ENCODE measurements at places on chromosomes 11 and 22.

- no peak for DNase-seq
Observed at GRCh38 chr11:100757646-100758045, 70.6 kb downstream of the ARHGAP42 start.

- DNase-seq: no peak
Observed at GRCh38 chr22:49042877-49043859, 784.5 kb downstream of the BRD1 start.

GRCh38 chr11:134756811-134757540 is 344.9 kb upstream of the B3GAT1 start:
- DNase-seq: no peak

GRCh38 chr22:43634316-43634715 is 177.8 kb downstream of the EFCAB6 start:
- DNase-seq: no peak

DNA sequence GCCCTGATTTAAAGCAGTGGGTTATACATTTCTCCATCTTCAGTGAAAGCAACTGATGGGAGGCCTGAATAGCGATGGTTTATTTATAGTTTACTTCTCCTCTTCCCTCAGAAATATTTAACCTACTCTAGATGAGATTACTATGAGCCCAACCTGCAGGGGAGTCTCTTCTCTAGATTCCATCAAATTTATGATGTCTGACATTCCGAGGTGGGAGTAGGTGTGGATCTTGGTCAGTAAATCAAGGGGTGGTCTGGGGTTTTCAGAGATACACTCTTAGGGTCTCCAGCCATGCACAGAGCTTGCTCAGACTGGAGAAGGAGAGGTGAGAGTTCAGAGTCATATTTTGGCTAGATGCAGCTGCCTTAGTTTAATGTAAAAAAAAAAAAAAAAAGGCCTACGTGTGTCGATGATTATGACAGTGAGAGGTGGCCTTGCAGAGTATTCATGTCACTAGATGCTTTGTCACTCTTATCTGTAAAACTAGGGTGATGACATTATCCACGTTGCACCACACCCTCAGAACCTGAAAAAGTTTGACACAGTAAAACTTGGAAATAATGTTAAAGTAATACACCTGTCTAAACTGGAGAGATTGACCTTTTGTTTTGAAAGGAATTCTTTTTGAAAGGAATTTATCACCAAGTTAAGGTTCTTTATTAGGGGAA is 81.2 kb downstream of the EXT2 start:
- no peak for DNase-seq

DNA sequence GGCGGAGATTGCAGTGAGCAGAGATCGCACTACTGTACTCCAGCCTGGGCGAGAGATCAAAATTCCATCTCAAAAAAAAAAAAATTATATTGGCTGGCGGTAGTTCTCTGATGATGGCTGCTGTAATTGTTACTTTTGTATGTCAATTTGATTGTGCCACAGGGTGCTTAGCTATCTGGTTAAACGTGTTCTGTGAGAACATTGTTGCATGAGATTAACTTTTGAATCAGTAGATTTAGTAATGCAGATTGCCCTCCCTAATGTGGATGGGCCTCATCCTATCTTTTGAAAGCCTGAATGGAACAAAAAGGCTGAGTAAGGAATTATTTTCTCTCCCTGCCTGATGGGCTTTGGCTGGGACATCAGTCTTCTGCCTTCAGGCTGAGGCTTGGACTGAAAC is 654.2 kb downstream of the OPCML start:
- DNase-seq: no peak

DNA sequence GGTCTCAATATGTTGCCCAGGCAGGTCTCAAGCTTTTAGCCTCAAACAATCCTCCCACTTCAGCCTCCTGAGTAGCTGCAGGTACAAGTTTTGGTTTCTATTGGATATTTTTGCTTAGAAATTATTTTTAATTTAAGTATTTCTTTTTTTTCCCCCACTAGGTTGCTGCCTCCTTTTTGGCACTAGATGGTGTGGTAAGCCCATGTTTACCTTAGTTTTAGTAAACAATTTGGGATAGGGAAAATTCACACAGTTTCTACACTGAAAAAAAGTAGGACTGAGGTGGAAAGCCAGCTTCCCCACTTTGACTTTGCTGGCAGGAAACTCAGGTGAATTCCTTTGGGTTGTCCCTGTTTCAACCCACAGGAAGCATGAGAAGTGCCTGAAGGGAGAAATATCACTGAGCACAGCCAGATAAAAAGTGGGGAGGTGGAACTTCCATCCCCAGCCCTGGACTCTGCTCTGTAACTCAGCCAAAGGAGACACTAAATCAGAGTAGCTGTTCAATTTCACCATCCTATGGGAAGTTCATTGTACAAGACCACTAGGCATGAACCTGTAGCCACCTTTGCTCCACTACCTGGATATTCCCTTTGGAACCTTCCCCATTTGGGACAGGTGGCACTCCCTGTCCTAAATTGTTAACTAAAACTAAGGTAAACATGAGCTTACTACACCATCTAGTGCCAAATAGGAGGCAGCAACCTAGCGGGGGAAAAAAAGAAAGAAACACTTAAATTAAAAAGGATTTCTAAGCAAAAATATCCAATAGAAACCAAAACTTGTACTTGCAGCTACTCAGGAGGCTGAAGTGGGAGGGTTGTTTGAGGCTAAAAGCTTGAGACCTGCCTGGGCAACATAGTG is 154.4 kb upstream of the FAT3 start:
- DNase-seq: no peak

DNA sequence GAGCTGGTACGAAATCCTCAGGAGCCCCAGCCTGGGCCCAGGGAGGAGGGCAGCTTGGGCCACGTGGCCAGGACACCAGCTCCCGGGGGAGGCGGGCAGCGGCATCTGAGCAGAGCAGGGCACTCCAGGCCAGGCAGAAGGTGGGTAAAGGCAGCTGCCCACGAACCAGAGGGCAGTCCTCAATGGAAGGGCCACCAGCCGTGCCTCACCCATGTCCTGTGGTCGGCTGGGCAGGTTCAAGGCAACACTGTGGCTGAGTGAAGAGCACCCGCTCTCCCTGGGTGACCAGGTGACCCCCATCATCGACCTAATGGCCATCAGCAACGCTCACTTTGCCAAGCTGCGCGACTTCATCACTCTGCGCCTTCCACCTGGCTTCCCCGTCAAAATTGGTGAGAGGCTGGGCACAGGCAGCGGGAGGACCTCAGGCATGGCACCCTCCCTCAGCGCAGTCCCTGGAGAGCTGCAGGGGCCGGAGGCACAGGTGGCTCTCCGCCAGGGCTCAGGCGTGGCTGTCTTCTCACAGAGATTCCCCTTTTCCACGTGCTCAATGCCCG is 2.5 kb upstream of the SSH3 start:
- DNase-seq: no peak

- no peak for DNase-seq
Observed at GRCh38 chr22:19448739-19449421, 1.4 kb upstream of the C22orf39 start.

- DNase-seq: no peak
Observed at GRCh38 chr11:121643479-121644186, 190.9 kb upstream of the SORL1-AS1 start.

DNA sequence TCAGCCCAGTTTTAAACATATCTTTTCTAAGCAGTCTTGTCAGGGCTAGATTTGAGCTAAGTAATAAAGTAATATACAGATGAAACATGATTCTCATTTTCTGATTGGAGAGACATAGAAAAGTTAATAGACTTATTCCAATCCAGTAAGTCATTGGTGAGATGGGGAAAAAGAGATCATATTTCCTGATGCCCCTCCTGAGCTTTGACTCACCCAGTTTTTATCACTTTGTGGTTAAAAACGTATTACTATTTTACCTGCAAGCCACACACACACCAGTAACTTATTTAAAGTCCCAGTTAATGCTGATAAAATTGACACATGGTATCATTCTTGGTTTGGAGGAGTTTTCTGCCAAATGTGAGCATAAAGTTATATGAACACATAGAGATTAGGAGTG is 306.8 kb downstream of the CADM1 start:
- no peak for DNase-seq

- DNase-seq: no peak
Observed at GRCh38 chr11:65792456-65792855, 5.6 kb downstream of the OVOL1 start.

DNA sequence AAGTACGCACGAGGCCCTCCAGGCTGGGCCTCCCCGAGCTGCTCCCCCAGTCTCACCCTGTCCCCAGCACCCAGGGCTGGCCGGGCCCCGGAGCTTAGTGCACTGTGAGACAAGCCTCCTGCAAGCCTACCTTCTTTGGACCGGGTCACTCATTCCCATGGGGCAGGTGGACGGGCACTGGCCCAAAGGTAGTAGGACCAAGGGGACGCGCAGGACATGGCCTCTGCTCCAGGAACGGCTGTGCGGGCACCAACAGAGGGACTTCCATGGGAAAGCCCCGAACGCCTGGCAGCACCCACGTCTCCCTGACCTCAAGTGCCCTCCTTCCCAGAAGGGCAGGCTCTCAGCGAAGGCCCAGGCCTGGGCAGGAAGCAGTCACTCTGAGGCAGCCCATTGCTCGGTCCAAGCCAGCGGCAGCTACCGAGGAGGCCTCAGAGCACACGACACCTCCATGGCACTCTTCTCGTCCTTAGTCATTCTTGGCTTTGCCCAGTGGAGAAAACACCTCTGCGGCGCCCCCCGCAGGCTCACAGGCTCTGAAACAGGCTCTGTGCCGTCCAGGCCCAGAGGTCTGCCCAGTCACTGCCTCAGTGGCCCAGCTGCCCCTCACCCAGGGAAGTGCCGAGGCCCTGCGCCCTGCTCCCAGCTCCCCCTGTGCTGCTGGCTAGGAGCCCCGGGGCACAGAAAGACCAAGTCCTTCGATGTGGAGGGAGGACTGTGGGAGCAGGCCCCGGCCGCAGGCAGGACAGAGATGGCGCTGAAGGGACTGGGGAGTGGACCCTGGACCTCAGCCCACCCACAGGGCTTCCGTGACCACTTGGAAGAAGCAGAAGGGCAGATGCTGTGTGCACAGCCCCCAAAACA is 3.8 kb downstream of the MOB2 start:
- no peak for DNase-seq

DNA sequence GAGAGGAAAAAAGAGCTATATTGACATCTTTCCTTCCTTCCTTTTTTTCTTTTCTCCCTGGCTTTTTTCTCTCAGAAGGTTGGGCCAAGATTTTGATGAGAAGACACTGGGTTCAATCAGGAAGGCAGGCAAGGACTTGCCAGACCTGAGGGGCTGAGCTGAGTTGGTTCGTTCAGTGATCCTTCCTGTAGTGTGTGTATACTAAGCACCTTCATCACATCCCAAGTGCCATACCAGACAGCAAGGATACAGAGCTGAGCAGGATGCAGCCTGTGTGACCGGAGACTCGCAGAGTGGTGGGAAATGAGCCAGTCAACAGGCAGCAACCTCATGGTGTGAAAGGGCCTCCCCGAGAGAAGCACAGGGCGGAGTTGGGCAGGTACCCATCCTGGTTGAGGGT is 95.5 kb downstream of the SPON1 start:
- no peak for DNase-seq

DNA sequence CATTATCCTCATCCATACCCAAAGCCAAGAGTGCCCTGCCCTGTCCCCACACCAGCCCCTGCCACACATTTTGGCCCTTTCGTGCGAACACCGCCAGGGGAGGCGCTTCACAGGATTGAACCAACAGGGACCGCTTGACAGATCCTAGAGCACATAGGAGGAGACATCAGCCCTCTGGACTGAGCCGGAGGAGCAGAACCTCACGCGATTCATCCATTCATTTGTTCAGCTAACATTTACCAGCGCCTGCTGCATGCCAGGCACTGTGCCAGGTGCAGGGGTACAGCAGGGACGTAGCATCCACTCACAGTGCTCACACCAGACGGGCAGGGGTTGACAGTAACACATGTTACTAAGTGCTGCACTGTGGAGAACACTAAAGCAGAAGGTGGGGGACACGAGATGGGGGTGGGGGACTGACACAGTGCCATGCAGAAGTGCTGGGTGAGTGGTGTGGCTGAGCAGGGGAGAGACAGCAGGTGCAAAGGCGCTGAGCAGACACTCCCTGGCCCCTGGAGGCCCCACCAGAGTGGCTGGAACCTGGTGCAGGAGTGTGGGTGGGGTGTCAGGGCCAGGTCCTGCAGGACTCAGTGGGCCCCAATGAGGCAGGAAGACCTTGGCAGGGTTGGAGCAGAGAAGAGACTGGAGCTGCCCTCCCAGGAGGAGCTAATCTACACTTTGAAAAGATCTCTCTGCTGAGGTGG is 3.4 kb downstream of the GNAZ start:
- no peak for DNase-seq

GRCh38 chr22:38497869-38498268 is 8.2 kb downstream of the DDX17 start:
- DNase-seq: no peak

GRCh38 chr11:88275636-88276035 is 61.9 kb downstream of the CTSC start:
- DNase-seq: no peak

DNA sequence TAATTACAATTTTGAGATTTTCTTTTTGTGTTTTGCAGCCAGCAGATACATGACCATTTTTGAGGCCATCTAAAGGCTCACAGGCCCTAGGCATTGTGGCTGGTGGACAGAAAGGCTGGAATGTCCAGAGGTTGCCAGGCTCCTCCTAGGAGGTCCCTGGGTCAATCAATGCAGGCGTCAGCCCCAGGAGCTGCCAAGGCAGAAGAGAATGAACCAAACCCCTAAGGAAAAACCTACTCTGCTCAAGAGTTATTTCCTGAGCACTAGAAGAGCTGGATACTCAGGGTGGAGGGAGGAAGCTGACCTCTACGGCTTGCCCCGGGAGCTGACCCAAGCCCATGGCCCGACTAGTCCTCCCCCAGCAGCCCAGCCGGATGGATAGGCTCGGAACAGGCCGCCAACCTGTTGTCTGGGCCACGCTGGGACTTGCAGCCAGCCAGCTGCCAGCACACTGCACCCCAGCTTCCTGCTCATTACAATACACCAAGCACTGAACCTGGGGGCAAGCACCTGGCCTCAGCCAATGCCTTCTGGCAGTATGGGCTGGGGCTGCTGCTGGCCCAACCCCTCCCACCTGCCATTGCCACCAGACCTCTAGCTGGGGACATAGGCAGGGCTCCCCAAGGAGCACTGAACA is 5.7 kb upstream of the SCGB1A1 start:
- DNase-seq: no peak

GRCh38 chr11:80838153-80838552 is 1397.3 kb upstream of the TENM4 start:
- DNase-seq: no peak

- no peak for DNase-seq
Observed at GRCh38 chr11:76830639-76831327, 29.9 kb upstream of the ACER3 start.

GRCh38 chr11:36268337-36268985 is 20.8 kb downstream of the COMMD9 start:
- DNase-seq: no peak
